ENCODE measurements at places on chromosomes 11 and 22. TPM values are rescaled to one million over a fixed set of nuclear protein-coding genes. Genes with fewer than 3 reads are reported as not detected.

GAS2 gene
- 0.90 TPM for total RNA-seq

SLC25A22 gene
- total RNA-seq: 17.6 TPM

CCDC89 gene
- 7.9 TPM for total RNA-seq

LRRC32 gene
- 23.1 TPM for total RNA-seq

CDC42EP2 gene
- 4.7 TPM for total RNA-seq

LSP1 gene
- 40.2 TPM for total RNA-seq

CCDC157 gene
- total RNA-seq: 2.6 TPM

PRR14L gene
- 28.5 TPM for total RNA-seq

VSIG2 gene
- not detected for total RNA-seq

MRPL40 gene
- total RNA-seq: 22.6 TPM

SCGB1A1 gene
- not detected for total RNA-seq

SLC22A9 gene
- not detected for total RNA-seq

TSG101 gene
- 96.1 TPM for total RNA-seq

GRK3 gene
- 1.6 TPM for total RNA-seq

MUC2 gene
- not detected for total RNA-seq

RFPL1 gene
- not detected for total RNA-seq

PIWIL4 gene
- total RNA-seq: 2.7 TPM

All from fibroblast of the aortic adventitia (primary cell).